Activated naive CD8-positive, alpha-beta T cell treated with anti-CD3 and anti-CD28 coated beads for 36 hours (primary cell): ENCODE measurements at places on chromosomes 3 and 15. TPM values are rescaled to one million over a fixed set of nuclear protein-coding genes. Genes with fewer than 3 reads are reported as not detected.

DNA sequence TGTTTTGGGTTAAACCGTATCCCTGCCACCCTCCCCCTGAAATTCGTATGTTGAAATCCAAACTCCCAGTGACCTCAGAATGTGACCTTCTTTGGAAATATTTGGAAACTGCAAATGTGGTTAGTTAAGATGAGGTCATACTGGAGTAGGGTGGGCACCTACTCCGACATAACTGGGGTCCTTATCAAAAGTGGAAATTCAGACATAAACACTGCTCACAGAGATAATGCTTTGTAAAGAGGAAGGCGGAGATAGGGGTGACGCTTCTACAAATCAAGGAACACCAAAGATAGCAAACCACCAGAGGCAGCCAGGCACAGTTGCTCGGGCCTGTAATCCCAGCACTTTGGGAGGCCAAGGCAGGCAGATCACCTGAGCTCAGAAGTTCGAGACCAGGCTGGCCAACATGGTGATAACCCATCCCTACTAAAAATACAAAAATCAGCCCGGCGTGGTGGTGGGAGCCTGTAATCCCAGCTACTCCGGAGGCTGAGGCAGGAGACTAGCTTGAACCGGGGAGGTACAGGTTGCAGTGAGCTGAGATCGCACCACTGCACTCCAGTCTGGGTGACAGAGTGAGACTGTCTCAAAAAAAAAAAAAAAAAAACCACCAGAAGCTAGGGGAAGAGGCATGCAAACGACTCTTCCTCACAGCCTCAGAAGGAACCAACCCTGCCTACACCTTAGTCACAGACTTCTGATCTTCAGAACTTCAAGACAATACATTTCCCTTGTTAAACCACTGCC, 51.1 kb upstream of the CHD2 start:
- DNase-seq = no peak

GRCh38 chr3:134544316-134544715, 58.5 kb downstream of the CEP63 start:
- no peak for DNase-seq

DNA sequence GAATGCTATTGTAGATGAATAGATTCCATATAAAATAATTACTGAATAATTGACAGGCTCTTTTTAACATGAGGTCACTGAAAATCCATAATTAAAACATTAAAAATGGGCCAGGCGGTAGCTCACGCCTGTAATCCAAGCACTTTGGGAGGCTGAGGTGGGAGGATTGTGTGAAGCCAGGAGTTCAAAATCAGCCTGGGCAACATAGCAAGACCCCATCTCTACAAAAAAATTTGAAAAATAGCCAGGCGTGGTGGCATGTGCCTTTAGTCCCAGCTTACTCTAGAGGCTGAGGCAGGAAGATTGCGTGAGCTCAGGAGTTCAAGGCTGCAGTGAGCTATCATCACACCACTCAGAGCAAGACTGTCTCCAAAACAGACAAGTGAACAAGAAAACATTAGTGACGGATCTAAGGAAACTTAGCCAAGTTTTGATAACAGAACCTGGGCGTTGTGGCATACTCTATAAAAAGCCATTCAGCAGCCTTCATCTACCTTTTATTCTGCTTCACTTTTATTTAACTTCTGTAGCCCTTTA, 110.5 kb downstream of the KLHL25 start:
- no peak for DNase-seq

GRCh38 chr3:48989126-48989795, 780 bp upstream of the P4HTM start:
- no peak for DNase-seq

CFAP20DC gene
- 2.4 TPM for total RNA-seq

CD276 gene
- total RNA-seq = 1.6 TPM

DAZL gene
- total RNA-seq = not detected

GOLGA8Q gene
- 0.76 TPM for total RNA-seq
